ENCODE measurements at places on chromosomes 2 and 18.

DNA sequence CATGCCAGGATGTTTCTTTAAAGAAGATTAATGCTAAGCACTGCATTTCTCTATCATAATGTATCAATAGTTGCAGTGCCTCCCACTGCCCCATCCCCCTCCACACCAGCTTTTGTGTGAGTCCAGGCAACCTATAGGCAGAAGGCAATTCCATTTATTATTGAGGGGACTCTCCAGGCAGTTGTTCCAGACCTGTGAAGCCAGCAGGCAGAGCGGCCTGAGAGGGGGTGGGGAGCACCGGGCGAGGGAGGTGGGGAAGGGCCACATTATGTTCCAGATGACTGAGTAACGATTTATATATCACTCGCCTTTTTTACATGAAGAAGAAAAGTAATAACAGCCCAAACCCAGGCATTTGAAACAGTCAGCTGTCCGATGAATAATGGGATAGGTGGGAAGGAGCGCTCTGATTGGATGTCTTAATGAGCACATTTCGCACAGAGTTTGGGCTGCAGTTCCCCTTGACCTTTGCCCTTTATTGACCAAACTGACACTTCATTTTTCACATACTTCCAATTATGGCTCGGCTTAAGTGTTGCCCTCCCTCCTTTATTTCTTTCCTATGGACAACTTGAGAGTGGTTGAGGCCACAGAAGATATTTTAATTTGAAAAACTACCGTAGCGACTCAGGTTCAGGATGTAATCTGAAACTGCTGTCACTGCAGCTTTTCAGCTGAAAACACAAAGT, 34.4 kb downstream of the MEIS1 start:
- no peak for DNase-seq

DNA sequence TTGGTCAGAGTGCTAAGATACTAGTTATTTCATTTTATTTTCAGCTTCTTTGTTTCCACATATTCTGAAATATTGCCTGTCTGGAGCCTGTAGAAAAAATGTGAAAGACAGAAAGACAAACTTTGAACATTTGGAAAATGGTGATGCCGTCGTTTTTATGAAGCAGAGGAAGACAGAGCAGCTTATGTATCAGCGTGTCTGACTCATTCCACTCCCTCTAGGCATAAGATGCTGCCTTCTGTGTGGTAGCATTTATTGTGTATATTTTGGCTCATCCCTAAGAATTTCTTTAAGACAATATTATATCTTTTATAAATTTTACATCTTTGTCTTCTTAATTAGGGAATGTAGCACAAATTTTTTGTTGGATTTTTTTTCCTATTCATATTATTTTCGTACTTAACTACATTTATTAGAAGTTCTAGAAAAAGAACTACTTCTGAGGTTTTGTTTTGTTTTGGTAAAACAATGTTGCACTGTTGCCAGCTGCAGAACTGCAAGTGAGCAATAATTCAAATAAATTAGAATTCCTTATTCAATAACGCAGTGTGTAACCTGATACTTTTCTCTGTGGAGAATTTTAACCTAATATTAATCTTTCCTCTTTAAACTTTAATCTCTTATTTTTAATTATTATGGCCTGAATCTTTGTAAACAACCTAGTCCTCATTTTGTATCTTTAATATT, 300.4 kb downstream of the ZNF407 start:
- no peak for DNase-seq

DNA sequence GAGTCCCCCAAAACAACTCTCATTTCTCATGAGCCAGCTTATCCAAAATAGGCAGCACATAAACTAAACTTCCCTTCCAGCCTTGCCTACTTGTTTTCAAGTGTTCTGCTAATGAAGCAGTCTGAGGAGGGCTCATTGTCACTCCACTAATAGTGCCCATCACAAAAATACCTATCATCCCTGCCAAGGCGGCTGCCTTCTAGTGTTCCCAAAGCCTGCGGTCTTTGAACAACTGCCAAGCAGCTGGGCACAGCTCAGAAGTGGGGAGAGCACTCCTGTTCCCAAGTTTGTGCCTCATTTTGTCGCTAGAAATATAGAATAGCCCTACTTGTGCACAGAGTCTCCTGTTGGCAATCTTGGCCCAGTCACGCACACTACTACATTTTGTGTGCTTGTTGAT, 50.3 kb downstream of the DTNA start:
- DNase-seq = no peak

- no peak for DNase-seq
These were observed 80.4 kb downstream of the ASXL2 start for GRCh38 chr2:25797620-25798488.

GRCh38 chr18:37611614-37612279, 46.1 kb upstream of the CELF4 start:
- DNase-seq = no peak

DNA sequence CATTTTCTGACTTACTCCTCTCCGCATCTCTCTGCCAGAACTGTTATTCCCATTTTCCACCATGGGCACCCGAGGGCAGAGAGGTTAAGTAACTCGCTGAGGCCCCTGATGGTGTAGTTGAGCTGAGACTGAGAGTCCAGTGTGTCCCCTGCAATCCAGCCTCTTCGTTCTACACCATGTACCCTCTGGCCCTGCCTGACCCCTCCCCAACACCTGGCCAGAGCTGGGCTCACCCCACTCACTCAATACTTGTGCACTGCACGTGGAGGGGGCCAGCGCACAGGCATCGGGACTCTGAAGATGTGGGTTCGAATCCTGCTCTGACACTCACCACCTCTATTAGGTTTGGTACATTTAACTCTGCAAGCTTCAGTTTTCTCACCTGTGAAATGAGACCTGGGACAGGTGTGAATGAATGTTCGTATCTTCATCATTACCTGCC, 24.3 kb upstream of the FOSL2 start:
- DNase-seq = no peak

- DNase-seq = no peak
These were observed 146.1 kb upstream of the OTOS start for GRCh38 chr2:240286596-240286995.

- no peak for DNase-seq
These were observed 434.7 kb downstream of the NRXN1 start for GRCh38 chr2:50597206-50597605.

DNA sequence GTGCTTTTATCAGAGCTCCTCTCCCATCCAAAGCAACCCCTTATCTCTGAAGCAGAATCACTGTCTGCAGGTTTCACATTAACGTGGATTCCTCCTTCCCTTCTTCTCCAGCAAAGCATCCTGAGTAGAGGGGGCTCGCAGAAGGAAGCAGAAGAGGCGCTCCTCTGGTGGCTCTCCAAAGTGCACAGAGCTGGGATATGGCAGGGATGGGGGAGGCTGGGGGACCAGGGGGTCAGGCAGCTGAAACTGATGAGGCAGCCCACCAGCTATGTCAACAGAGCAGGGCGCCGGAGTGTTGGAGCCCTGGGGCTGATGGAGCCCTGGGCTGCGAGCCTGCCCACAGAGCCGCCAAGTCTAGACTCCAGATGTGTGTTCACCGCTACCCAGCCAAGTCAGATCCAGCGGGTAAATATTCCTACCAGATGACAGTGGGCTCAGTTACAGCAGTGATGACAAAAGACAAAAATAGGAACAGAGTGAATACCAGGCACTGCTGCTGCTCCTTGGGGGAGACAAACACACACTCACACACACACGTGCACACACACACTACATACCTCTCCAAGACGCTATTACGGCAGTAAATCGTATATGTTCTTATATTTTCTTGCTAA, 678.3 kb upstream of the ID2 start:
- DNase-seq = no peak

- no peak for DNase-seq
These were observed 27.5 kb upstream of the FAHD2A start for GRCh38 chr2:95374921-95375471.

- DNase-seq = no peak
These were observed 724 bp downstream of the NMS start for GRCh38 chr2:100470898-100471514.

DNA sequence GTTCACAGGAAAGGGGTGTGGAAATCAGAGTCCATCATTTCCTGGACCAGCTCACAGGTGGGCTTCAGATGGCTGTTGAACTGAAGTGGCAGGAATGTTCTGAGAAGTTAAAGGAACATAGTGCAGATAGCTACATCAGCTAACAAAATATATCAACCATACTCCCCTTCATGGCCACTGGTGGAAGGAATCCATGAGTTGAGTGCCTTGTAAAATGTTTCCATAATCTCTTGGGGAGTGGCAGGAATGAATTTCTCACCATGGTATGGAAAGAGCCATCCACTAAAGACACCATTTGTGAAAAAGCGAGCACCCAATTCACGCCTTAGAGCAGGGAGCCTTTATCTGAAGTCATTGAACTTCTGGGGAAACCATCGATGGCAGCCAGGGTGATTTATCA, at the start of gene LINC00305:
LINC00305 (minus strand) TSS at position 101 of the 400 bp plus-strand sequence.
- DNase-seq = no peak

- DNase-seq = no peak
These were observed 34.0 kb upstream of the ITPRID2 start for GRCh38 chr2:181857483-181857882.

DNA sequence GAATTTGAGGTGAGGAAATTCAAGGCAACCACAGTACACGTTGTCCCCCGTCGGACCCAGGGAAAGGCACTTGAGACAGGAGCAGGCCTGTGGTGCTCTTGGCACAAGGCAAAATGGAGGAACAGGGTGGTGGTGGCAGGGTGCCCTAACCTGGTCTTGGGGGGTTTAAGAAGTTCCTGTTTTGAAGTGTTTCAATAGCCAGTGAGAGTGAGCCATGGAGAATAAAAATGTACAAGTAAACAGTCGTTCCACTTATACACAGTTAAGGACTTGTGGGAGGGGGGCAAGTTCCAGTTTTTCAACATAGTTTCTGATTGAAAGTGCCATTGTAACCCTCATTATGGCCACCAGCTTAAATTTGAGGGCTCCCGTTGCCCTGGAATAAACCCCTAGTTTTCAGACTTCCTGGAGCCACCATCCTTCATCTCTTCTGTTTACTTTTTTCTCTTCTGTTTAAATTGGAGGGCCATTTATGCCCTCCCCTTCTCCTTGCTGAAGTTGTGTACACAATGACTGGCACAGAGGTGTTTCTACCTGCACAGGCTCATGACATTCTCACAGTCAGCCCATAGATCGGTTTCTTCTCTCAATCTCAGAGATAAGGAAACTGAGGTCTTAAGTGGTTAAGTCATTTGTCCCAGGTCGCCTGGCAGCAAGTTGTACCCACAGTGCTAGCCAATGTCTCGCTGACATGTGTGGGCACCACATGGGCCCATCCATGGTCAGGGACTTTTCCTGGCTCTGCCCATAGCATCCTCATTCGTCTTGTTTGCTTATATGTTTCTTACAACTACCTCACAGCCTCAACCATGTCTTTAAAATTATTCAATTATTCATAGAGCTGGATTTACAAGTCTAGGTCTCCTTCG, 66.0 kb upstream of the ST3GAL5 start:
- DNase-seq = no peak

GRCh38 chr2:224055101-224055500, 16.0 kb upstream of the SERPINE2 start:
- no peak for DNase-seq

DNA sequence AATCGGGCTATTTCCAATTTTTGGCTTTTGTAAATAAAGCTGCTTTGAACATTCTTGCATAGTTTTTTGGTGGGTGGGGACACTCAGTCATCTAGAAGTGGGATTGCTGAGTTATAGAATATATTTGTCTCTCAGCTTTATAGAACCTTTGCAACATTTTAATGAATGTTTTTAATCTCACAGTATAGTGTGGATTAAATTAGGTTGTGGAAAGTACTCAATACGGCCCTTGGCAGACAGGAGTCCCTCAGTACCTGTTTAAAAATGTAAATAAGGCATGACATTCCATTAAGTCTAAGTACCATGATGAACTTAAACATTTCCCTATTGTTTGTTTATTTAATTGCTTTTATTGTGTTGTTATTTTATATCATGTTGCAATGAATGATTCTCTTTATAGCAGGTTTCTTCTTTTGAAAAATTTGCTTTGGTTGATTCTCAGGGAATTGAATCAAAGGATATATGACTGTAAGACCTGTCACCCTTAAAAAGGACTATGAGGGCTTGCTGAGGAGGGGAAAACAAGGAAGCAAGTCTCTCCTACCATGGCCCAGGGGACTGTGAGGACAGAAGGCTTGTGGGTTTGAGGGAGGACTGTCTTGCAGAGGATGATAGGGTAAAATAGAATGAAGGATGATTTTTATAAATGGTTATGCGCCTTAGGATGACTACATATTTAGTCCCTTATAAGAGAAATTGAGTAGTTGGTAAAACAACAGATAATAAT, 165.1 kb downstream of the RPIA start:
- DNase-seq = no peak

DNA sequence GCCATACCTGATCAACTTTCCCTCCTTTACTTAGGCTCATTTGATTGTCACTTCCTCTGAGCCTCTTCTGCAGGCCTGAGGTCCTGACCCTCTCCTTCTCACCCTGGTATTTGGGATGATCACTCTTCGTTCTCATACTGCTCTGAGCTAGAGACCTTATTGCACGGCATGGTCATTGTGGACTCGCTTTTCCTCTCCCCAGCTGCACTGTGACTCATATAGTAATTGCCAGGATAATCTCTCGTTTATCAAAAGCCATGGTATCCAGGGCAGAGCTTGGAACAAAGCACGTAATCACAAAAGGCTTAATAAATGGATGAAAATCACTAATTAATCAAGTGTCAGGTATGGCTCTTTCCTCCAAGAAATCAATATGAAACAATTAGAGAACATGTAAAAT, 40.9 kb upstream of the TRIB2 start:
- no peak for DNase-seq

Measured in effector CD4-positive, alpha-beta T cell (primary cell).